ENCODE measurements at places on chromosomes 16 and 17.

GRCh38 chr16:89217388-89218191 is at the start of gene ZNF778:
TSS of gene ZNF778 (plus strand) at chr16:89217703. CDS start at chr16:89221128, 3,425 bp downstream.
- DNase-seq: peak; percentile 87

- DNase-seq: no peak
These were observed 276.2 kb upstream of the CCL2 start for GRCh38 chr17:33978889-33979288.

- no peak for DNase-seq
These were observed 477.9 kb downstream of the SOX9 start for GRCh38 chr17:72598695-72599094.

DNA sequence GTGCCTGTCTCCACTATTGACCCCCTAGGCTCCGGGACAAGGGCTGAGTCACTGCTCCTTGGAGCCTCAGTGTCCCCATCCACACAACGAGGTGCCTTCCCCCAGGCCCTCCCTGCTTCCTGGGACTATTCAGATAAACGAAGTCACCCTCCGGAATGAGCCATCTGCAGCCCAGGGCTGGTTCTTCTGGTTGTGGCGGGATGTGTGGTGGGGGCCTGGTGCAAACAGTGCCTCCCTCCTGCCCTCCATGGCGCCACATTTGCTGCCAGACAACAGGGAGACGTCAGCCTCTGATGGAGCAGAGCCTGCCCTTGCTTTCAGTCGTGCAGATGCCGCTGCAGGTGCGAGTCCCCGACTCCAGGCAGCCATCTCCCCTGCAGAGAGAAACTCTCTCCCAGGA is 5.1 kb upstream of the KRT16 start:
- DNase-seq: no peak

DNA sequence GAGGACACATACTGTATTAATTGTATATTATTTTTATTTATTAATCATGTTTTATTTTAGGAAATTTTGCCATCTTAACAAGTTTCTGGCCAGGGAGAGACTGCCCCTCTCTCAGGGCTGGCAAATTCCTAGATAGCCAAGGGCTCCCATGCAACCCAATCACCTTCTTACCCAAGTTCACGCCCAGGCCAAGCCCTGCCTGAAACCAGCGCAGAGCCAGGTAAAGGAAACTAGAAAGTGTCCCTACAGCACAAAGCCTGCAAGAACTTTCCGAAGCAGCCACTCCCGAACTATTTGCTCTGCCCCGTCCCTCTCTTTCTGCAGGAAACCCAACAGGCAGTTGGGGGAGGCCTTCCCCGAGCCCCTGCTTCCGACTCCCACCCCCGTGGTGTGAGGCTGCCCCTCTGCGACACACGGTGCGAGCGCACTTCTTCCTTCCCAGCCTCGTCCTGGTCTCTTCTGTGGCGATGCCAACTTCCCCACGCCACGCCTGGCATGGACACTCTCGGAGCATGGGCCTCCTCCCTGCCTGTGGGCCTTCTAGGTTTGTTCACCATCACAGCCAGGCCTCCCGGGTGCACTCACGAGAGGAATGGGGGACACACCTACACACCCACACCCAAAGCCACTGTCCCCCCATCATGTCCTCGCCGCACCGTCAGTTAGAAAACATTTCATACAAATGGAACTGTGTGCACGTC is 100.4 kb downstream of the ZNF778 start:
- DNase-seq: no peak

- DNase-seq: no peak
These were observed 1140.2 kb downstream of the CDH11 start for GRCh38 chr16:63981639-63982038.

GRCh38 chr16:10799736-10800135 is 18.9 kb downstream of the TVP23A start:
- no peak for DNase-seq

DNA sequence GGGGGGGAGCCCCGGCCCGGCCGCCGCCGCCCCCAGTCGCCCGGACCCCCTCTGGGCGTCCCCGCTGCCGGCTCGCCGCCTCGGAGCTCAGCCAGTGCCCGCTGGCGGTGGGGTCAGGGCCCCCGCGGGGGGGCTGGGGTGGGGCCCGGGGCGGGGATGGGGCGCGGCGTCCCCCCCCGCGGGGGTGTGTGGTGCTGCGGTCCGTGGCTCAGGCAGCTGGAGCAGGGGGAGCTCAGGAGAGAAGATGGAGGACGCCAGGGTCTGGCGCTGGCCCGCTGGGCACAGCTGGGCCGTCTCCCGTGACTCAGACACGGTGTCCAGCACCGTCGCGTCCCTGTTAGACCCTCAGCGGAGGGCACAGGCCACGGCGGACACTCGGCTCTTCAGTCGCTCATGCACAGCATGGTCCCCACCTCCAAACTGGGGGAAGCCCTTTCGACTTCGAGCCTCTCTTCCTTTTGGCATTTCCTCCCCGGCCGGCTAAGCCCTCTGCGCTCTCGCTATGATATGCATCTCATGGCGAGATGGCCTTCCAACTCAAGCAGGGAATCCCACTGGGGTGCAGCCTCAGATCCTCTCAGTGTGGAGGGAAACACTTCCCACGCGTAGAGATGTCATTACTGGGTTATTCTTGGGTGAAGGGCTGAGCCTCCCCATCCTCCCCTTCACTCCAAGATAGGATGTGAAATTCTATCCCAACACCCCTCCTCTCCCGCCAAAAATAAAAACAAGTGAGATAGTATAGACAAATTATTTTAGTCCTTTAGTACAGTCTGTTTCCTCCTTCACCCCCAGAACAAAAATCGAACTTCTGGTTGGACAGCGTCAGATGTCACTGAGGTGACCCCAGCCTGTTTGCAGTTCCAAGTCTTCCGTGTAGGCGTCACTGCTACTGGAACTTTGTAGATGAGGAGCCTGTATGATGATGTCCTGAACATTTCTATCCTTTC is 522 bp upstream of the VEZF1 start:
- no peak for DNase-seq

- peak; percentile 100 for DNase-seq
These were observed 8.0 kb upstream of the MEFV start for GRCh38 chr16:3264137-3265036.

DNA sequence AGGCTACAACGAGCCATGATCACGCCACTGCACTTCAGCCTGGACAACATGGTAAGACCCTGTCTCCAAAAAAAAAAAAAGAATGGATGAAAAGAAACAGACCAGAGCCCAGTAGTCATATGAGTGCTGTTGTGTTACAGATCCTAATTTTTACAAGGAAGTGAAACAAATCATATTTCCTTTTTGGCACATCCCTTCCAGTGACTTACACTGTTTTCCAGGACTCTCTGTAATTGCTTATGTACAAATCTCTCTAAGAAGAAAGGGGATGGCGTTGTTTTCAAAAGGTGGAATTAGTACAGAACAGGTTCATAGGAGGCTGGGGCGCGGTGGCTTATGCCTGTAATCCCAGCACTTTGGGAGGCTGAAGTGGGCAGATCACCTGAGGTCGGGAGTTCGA is 19.8 kb upstream of the ZNF594 start:
- no peak for DNase-seq

DNA sequence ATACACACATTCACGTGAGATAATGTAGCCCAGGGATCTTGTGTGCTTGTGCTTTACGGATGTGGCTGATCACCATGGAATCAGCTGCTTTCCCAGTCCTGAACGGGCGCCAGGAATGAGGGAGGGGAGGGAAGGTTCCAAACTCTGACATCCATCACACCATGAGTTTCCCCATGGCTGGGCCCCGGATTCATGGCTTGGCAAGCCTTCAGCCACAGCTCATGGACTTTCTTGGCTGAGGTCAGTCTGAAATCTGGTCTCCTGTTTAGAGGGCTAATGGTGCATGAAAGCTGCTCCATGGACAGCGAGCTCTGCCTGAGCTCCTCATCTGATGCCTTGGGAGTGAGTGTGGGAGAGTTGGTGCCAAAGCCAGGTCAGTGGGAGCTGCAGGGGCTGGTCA is 767.6 kb upstream of the EEF2KMT start:
- DNase-seq: no peak

DNA sequence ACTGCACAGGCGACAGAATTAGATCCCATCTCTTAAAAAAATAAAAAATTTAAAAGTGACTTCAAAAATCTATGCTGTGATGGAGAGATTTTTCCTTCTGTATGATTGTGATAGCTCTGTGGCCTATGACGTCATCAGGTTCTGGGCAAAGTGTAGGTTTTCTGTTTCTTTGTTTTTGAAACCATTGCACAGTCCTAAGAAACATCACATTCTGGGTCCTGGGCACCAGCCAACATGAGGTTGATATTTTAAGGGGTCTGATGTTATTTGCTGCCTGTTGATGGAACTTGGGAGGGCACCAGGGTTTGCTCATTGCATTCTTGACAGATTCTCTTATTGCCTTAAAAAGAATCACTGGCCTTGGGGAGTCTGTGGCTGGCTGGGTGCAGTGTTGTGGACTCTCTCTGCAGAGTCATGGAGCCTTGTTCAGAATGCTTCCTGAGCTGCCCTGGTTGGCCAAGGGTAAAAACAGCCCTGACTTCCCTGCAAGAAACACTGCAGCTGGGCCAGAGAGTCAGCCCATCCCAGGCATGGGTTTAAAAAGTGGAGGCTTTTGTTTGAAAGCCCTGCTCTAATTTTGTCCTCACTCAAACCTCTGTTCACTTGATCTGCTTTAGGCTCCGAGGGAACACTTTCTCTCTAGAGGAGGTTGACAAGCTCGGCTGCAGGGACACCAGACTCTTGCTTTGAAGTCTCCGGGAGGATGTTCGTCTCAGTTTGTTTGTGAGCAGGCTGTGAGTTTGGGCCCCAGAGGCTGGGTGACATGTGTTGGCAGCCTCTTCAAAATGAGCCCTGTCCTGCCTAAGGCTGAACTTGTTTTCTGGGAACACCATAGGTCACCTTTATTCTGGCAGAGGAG is 10.5 kb upstream of the CYLD start:
- DNase-seq: no peak

DNA sequence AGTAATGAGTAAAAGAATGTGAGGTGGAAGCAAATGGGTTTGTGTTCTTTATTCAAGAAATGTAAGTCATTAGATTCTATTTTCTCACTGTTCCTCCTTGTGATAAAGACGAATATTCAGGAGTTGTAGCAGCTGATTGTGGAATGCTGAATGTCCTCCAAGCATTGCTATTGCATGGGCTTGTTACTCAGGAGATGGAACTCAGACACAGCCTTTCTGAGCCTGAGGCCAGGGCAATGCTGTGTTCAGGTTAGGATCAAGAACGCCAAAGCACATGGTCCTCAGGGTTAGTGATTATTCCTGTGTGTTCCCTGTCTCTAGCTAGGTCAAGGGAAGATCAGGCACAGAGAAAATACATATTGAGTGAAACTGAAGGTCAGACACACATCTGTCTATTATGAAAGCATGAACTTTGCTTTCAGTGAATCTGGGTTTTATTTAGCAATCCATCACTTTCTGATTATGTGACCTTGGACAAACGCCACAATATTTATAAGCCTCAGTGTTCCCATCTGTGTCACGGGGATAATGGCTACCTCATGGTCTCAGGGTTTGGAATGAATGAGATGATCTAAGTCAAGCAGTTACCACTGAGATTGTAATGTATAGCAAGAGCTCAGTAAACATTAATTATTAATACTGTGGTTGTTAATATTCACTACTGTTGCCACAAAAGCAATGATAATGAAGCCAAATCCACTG is 426.8 kb upstream of the DYNLRB2 start:
- no peak for DNase-seq

GRCh38 chr16:69893106-69893505 is 58.0 kb upstream of the CLEC18A start:
- no peak for DNase-seq

- DNase-seq: no peak
These were observed 23.1 kb upstream of the OSGIN1 start for GRCh38 chr16:83929811-83930555.

DNA sequence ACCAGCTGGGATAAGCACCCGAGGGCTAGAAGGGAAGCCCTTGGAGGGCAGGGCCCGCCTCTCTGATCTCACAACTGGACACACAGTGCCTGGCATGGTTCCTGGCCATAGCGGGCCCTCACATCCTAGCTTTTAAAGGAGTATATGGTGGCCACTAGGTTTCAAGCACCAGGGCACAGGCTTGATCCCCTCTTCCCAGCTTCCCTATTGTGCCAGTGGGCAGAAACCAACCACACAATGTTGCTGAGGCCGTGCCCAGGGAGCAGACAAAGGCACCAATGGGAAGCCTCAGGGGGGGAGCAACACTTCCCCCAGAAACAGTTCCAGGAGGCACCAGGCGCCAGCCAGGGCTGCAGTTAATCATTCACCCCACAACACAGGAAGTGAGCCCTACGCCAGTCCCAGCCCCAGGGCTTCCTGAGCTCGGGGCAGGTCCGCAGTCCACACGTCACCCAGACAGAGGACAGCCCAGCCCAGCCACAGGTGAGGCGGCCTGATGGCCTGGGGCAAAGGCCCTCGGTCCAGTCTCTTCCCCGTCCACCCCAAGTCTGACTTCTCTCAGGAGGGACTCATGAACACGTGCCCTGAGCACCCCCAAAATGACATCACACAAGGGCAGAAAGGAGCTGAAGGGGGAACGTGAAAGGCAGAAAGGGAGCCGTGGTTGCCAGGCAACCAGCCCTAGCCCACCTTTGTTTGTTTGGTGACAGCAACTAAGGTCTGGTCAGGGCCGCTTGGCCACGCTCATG is 12.8 kb downstream of the SMIM5 start:
- peak; percentile 20 for DNase-seq

DNA sequence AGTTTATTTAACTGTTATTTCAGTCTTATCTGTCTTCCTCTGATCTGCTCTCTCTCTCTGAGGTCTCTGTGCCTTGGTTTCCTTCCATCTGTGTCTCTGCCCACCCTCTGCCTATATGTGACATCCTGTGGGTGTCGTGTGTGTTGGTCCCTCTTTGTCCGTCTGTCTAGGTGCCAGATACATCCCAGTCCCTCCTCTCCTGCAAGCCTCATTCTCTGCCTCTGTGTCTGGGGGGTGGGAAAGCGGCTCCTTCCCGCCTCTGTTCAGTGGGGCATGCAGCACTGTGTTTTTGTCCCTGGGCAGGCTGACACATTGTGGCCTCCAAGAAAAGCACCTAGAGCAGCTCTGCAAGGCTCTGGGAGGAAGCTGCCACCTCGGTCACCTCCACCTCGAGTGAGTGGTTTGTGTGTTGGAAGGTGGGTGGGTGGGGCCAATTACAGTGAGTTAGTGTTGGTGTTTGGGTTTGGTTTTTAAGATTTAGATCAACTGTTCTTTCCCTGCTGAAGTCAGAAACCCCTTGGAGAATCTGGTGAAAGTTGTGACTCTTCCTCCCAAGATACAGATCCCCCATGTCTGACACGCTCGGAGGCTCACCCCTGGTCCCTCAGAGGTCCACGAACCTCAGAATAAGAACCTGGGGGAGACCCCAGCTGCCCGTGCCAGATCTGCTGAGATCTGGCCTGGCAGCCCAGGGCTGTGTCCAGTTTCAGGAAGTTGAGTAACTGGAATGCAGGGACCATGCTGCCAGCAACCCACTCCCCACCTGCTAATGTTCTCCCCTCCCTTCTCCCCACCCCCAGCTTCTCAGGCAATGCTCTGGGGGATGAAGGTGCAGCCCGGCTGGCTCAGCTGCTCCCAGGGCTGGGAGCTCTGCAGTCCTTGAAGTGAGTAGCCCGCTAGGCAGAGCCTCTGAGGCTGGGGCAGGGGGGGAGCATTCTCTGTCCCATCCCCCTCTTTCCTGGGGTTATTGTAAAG is 50.9 kb upstream of the CPNE2 start:
- peak; percentile 87 for DNase-seq

GRCh38 chr17:79834565-79835469 is 4.4 kb downstream of the CBX4 start:
- peak; percentile 56 for DNase-seq

DNA sequence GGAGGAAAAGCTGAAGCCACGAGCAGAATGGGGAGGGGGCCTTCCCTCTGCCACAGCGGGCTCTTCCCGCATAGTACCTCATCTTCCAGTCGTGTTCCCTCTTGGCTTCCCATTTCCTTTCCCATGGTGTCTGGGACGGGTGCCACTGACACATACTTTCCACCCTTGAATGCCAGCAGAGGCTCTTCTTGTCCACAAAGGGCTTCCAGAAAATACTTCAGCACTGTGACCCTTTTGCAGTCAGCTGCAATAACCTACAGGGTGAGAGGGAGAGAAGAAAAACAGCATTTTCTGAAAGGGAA is 30.7 kb downstream of the HIC1 start:
- DNase-seq: no peak
